ENCODE measurements at places on chromosomes 7 and 10.

GRCh38 chr10:121406823-121407545, 191.3 kb downstream of the FGFR2 start:
- no peak for DNase-seq

DNA sequence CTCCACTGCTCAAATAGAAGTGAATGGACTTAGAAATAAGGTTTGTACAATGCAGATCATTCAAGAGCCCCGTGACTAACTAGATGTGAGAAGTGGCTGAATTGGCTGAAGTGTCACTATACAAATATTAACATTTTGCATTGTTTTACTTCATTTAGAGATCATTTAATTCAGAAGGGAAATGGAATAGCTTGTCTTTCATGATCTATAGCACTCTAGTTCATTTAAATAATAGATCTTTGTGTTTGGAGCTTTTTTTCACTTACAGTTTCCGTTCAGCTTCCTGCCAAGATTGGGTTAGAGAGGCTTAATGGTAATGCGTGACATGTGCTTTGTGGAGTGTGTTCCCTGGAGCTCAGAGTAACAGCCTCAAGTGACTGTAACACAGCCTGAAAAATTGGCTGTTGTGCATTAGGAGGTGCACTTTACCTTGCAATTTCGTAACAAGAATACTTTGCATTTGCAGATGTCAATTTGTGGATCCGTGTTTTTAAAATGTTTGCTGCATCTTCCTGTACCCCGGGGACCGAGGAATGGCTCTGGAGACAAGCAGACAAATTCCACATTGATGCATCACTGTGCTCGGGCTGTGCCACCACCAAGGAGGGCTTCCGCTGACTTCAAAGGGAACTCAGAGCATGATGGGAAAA, 170.3 kb downstream of the NRP1 start:
- no peak for DNase-seq

DNA sequence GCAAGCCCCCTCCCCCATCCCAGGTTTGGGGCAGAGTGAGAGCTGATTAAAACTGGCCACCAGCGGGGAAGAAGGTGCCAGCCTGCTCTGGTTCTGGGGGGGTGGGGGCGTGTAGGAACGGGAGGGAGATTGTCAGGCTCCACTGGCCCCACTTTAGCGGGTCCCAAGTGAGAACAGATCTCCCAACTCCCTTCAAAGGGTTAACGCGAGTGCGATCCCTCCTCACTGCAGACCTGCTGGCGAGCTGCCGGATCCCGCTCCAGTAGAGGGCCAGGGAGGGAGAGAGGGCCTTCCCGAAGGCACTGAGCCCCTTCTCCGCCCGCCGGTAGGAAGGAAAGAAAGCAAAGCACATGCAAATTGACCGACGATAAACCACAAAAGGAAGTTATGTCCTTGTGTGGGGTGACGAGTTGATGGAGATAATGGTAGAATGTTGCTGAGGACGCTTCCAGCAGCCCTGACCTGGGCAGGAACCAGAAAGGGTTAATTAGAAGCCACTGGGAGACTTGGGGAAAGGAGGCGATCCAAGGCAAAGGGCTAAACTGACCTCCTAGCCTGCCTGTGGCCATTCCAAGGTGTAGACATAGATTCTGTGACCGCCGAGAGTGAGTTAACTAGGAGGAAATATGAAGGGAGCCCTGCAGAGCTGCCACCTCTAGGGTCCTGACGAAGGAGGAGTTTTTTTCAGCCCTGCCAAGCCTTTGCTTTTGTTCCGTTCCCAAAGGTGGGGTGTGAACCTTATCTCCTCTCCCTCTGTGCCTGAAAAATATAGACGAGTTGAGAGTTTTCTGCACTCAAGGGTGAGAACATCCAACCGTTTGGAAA, 1.5 kb downstream of the NRG3 start:
- DNase-seq: no peak

DNA sequence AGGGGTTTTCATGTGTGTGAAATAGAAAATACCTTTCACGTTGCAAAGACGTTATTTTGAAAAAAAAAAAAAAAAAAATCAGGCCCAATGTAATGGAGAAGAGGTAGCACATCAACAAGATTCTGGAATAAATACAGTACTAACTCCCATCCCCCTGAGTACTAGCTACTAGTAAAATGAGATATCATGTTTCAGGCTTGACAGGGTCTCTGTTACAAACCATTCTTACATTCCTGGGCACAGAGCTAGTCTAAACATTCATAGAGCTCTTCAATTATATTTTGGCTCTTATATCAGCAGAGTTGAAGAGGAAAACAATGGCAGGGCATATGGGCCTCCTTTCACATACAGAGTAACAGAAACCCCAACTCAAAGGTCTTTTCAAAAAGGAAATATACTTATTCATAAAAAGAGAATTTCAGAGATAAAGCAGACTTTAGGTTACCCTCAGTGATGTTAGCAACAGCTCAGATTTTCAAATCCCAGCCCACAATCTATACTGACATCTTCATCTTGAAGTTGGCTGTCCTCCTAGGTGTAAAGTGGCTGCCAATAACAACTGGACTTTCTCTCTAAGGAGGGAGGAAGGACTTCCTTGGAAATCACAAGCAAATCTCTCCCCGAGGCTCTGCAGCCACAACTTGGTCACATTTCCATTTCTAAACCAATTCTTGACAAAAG, 18.6 kb downstream of the C7orf33 start:
- no peak for DNase-seq

DNA sequence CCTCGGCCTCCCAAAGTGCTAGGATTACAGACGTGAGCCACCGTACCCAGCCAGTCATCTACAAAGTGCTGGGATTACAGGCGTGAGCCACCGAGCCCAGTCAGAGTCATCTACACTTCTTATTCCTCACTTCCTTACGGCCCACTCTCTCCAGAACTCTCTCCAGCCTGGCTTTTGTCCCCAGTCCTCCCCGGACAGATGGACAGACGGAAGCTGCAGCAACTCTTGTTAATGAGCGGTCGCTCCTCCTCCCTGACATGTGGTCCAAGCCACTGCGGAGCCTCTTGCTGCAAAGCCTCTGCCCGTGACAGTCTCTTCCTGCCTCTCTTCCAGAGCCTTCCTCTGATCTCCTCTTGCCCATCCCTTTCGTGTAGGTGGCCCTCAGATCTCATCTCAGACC, 45.9 kb downstream of the TMEM270 start:
- no peak for DNase-seq

DNA sequence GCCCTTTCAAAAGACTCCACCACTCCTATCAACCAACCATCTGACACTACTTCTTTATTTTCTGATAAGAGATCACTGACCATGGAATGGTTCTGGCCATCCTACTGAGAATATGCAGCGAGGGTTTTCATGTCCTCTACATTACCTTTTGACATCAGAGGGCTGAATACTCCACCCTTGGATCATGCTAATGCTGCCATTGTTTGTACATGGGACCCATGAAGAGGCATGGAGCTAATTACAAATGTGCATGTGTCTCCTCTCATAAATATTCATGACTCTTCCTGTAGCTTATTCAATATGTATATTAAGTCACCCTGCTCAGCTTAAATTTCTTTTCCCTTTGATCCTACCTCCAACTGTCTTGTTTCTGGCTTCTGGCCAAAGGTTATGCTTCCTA, 1065.8 kb upstream of the GHITM start:
- DNase-seq: no peak

DNA sequence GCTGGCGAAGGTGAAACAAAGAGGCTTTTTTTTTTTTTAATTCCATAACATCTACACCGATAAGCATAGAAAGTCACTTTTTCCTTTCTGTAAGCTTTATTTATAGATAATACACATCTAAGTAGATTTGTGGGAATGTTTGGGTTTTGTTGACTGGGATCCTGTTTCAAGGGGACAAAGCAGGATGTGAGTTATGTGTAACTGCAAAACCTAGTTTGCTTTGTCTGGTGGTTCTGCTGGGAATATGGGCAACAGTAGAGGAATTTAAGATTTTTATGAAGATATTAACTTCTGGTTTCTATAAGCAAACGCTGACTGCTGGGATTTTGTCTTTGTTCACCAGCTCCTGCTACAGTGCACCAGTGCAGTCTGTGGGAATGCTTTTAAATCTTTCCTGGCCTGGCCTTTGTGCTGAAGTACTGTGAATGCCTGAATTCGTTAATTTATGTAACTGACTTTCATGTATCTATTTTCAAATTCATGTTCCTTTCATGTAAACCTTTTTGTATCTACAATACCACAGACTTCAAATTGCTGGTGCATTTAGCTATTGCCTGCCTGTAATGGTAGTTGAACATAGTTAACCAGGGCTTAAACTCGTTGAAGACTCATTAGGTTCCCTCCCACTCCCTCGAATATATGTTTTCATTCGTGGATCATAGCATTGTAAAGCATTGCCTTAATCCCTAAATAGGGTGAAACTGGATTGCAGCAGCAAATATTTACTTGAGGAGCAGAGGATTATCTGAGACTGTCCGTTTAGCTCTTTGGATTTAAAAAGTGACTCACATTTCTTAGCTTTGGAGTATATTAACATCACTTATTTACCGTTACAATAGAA, 1.5 kb downstream of the KLHL7 start:
- no peak for DNase-seq

DNA sequence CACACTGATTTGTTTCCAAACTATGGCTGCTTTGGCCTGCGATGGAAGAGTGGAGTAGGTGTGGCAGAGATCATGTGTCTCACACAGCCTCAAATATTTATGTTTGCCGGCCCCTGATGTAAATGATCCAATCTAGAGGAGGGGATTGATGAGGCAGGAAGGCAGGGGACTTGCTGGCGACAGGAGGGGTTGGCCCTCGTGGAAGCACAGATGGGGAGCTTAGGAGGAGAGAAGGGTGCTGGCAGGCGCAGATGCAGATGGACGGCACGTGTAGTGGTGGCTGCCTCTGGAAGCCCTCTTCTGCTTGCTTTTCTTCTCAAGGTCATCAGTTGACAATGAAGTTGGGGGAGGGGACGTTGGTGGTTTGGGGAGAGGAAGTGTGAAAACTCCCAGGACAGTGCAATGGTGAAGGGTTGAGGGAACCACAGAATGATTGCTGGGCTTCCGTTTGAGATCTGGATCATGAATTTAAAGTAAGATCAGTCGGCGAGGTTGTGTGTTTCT, 15.4 kb downstream of the COL13A1 start:
- DNase-seq: no peak

DNA sequence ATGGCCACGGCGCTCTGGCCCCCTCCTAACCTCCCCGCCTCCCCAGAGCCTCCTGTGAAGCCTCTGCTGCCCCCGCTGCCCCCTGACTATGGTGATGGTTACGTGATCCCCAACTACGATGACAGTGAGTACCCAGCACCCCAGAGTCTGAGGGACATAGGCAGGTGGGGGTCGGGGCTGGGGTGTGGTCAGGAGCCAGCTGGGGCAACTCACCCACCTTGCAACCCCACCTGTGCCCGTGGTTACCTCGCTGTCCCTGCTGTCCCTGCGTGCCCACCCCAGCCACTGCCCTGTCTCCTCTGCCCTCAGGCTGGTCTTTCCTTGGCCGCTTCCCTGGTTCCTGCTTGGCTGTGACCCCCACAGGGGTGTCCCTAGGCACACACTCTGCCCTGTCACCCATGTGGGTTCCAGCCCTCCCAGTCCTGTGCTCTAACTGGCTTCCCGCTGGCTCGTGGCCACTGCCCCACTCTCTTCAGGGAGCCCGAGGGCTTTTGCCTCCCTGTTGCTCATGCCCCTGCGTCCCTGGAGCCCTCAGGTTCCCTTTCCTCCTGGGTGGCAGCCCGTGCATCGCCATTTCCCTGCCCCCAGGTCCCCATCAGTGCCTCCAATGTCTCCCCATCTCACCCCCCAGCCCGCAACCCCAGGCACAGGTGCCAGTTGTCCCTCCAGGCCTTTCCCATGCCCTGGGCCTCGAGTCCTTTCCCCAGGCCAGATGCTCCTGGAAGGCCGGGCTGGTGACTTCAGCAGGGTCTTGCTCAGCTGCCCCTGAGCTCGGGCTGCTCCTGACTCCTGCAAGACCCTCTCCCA, 4.0 kb downstream of the AEBP1 start:
- DNase-seq: no peak

DNA sequence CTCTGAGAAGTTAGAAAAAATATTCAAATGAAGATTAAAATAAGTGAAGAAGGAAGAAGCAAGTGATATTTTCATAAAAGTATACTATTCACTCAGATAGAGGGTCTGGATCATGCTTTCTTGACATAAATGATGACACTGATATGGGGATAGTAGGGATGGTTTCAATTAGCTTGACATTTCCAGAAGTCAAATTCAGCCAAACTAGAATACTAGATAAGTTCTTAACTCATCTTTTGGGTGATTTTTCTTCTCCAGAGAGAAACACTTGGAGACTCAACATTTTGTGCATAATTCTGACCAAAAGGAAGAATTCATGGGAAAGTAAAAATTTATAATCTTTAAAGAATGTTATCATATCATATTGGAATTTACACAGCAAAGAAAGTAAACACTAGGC, 152.0 kb upstream of the LRGUK start:
- DNase-seq: no peak

- no peak for DNase-seq
Measured at GRCh38 chr7:28748933-28749584, 209.1 kb downstream of the TRIL start.

- no peak for DNase-seq
Measured at GRCh38 chr10:69119896-69120295, 4.1 kb upstream of the VPS26A start.

- DNase-seq: no peak
Measured at GRCh38 chr7:50276483-50276882, 28.0 kb upstream of the IKZF1 start.

DNA sequence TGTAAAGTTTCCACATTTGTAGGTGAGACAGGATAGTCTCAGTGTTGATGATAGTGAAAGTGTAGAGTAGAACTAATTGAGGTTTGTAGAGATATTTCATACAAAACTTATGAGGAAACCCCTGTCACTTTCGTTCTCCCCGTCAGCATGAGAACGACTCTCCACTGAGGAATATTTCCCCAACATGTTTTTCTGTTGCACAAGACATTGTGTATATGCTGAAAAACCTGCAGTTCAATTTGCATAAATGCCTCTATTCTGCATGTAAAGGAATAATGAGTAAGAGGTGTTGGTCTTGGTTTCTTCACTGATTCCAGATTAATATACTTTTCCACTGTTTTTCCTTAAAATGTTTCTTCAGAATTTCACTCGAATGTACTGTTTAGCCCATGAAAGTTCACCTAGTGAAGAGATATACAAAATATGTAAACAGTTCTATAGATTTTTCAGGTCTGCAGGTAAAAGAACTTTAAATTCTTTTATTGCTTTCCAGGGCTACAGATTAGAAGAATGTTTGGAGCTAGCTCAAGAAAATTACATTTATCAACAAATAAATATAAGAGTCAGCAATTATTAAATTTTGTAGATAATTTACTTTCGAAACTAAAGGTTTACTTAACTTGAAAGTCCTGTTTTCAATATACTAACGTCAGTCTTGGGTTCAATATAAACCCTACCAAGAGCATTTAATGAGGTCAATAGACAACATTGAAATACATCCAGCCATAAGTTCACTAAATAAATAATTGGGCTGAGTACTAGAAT, 37.2 kb downstream of the HEPACAM2 start:
- DNase-seq: no peak

GRCh38 chr10:21724687-21725367, 190.8 kb downstream of the MLLT10 start:
- DNase-seq: no peak

DNA sequence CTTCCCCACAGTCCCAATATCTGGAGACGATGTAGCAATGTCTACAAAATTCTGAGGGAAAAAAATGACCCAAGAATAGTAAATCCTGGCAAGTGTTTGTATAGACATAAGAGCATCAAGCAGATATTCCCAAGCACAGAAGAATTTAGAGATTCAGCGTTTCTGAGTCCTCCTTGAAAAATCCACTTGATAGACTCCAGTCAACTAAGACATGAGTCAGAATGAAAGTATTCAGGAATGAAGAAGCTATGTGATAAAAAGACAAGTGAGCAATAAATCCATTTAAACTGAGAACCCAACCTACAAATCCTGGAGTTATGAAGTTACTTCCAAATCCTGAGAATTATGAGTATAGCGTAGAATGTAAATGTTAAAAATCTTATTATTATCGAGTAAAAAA, 86.1 kb upstream of the NPY start:
- DNase-seq: no peak

Measured in activated CD4-positive, CD25-positive, alpha-beta regulatory T cell treated with anti-CD3 and anti-CD28 coated beads, Interleukin-2, amount 50 U/mL, for 72 hours (primary cell).